CD4-positive, alpha-beta memory T cell (primary cell): ENCODE measurements at places on chromosomes 6 and 20.
A peak's percentile ranks its signal among the peaks of the same experiment; 100 is the strongest.

GRCh38 chr20:46690219-46691106 is 1.2 kb upstream of the TP53RK start:
- DNase-seq, result no peak

GRCh38 chr6:139883776-139884175 is 509.3 kb upstream of the CITED2 start:
- no peak for DNase-seq

DNA sequence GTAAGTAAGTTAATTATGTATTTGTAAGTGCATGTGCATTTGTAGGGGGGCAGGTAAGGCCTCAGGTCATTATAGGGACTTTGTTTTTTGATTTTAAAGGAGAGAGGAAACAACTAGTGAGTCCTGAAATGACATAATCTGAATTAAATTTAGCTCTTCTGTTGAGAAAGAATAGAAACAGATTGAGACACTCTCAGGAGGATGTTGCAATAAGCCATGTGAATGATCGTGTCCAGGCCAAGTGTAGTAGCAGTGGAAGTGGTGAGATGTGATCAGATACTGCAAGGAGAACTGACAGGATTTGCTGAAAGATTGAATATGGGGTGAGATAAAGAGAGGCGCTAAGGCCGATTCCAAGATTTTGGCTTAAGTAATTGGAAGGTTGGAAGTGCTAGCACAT is 2.6 kb upstream of the CENPW start:
- no peak for DNase-seq

DNA sequence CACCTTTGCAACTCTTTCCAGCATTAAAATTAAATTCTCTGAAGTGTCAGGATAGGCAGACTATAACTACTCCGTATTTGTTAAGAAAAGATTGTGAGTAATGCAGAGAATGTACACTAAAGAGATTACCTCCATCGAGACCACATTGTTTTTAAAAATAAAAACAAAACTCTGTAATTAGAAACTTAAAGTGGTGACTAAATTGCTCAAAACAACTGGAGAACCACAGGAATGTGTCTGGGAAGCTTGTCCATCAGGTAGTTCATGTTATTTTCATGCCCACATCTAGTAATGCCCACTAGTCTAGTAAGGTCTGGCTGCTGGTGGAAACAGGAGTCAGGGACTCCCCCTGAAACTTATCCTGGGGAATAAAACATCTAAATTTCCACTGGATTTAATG is 103.0 kb upstream of the FOXQ1 start:
- DNase-seq, result no peak

DNA sequence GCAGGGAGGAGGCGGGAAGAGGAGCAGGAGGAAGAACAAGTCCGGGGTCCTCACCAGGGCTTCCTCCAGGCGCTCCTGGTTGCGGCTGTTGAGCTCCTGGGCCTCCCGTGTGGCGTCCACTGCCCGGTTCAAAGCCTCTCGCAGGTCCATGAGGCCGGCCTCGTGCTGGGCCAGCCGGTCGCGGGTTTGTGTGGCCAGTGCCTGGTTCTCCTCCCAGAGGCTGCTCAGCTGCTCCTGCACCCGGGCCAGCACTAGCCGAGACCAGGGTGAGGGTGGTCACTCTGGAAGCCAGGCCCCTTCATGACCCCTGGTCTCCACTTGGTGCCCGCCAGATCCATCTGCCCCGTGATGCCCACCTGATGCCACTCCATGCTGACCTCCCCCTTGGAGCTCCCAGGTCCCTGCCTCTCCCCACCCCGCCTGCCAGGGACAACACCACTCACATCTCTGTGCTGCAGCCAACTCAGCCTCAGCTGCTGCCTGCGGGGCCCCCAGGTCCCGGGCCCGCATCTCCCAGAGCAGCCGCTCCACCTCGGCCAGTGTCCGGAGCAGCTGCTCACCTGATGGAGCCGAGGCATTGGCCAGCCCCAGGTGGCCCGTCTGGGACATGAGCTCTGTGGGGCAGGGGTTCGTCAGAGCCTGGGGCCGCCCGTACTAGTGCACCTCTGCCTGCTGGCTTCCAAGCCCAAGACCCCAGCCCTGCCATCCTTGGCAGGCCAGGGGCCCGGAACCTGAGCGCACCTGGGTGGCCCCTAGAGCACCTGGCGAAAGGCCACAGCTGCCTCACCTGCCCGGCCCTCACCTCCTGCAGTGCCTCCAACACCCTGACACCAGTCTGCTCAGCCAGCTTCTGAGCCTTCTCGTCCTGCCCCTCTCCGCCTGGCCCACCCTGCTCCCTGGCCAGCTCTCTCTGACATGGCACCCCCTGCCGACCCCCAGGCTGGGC is 15.9 kb downstream of the ADRM1 start:
- no peak for DNase-seq

- no peak for DNase-seq
These were observed 131.9 kb downstream of the UST start for GRCh38 chr6:148878683-148879082.

DNA sequence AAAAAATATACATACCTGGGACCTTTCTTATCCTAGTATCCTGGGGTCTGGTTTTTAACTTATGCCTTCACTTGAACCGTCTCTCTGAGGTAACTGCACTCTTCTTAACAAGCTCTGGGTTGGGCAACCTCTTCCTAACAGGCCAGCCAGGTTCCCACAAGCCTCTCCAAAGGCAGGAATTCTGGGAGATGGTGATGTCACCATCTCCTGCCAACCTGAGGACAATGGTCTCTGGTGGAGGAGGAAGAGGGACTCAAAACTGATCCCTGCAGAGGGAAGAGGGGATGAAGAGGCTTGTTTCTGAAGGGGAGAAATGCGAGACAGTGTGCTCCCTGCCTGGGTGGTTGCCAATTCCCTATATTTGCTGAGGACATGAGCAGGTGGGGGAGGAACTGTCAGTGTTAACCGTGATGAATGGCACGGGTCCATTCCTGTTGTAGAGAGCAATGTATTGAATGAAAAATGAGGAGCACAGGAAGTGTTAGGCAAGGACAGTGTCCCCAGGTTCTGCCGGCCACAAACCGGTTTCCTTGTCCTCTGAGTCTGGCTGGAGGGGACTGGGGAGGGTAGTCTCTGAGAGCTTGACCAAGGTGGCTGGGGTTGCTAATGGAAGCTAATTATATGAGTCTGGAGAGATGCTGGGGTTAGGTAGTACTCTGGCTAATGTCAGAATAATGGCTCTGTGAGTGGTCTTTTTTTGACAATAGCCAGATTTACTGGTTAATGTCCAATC is 95.5 kb downstream of the KCNB1 start:
- DNase-seq, result no peak

DNA sequence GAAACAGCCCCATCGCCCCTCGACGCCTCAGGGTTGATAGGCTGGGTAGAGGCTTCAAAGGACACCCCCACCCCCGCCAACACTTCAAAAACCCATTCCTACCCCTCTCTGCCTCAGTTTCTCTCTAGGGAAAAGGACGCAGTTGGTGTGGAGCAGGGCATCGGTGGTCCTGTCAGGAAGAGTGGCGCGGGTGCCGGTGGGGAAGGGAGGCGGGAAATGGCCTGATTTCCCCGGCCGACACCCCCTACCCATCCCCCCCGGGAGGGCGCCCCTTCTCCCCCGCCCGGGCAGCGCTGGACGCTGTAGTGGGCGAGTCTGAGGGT is 367 bp downstream of the NRSN2 start:
- DNase-seq, result no peak

GRCh38 chr6:49410564-49410963 is 52.5 kb downstream of the MMUT start:
- DNase-seq, result no peak

DNA sequence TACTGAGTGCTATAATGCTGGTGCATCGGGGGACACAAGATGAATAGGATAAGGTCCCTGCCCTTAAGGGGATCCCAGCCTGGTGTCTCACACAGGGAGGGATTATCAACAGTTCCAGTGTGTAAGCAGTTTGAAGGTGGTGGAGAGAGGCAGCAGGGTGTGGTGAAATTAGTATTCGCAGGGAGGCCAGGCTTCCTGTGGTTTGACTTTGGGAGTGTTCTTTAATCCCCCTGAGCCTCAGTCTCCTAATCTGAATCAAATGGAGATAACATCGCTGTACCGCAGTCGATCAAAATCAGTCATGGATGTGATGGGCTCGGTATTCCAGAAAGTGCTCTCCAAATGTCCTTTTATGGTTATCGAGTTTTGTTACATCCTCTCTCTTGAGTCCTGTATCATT is 288.1 kb upstream of the SUPT3H start:
- DNase-seq, result no peak

GRCh38 chr6:78896227-78896626 is 28.9 kb downstream of the IRAK1BP1 start:
- no peak for DNase-seq

GRCh38 chr20:50092436-50092835 is 20.5 kb downstream of the UBE2V1 start:
- no peak for DNase-seq

DNA sequence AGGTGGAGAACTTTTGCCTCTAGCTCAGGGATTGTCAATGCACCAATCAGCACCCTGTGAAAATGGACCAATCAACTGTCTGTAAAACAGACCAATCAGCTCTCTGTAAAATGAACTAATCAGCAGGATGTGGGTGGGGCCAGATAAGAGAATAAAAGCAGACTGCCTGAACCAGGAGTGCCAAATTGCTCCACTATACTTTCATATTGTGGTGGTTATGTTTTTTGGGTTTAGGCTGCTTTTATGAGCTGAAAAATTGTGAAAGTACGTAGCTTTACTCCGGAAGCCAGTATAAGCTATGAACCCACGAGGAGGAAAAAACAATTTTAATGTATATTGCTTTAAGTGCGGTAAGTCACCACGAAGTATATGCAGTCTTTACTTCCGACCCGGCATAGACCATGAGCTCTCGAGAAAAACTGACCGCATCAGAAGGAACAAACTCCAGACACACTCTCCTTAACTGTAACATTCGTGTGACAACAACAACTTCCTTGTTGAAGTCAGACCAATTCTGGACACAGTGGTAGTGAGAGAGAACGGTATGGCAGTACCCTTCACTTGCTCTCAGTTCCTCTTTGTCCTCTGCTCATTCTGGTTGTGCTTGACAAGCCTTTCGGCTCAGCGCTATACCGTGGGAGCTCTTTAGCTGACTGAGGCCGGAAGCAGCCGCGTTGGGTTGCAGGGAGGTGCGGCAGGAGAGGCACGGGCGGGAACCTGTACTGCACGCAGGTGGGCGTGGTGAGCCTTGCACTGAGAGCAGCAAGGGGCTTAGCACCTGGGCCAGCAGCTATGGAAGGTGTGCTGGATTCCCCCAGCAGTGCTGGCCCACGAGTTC is 81.9 kb upstream of the E2F3 start:
- DNase-seq, result peak; percentile 79

DNA sequence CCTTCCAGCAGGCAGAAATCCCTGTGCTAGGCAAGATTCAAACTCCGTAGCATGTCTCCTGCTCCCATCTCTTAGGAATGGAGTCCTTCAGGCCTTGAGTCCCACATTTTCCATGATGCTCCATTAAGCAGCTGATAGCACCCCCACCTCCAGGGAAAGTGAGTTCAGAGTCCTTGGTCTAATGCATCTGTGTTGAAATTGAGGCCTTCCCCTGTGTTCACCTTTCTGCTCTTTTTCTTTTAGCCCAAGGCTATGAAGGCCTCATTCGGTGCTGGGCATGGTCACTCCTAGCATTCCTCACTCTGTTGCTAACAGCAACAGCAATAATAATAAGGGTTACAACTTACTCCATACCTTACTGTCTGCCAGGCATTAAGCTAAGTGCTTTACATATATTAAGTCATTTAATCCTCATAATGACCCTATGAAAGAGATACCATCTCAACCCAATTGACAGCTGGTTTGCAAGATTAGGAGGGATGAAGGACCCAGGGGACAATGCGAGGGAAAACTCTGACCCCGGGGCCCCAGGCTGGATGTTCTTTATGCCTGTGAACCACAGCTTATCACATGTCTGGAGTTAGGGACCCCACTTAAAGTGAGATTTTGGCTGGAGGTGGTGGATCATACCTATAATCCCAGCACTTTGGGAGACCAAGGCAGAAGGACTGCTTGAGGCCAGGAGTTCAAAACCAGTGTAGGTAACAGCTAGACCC is 17.5 kb upstream of the PANK2 start:
- no peak for DNase-seq

DNA sequence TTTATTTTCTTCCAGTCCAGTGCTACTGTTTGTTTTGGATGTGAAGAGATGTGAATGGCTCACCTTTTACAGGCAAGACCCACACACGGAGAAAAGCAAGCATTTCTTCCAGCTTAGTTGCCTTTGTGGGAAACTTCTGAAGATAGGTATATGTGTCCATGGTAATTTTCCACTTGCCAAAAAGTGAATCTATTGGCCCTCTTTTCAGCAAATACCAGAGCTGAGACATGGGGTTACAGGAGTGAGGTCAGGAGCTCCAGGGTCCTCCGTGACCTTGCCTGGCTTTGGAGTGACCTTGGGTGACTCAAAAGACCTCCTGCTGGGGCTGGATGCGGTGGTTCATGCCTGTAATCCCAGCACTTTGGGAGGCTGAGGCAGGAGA is 166.7 kb downstream of the SCML4 start:
- no peak for DNase-seq
